ENCODE measurements at places on chromosomes 6 and 20. TPM values are rescaled to one million over a fixed set of nuclear protein-coding genes. Genes with fewer than 3 reads are reported as not detected.

Gene GPX5
- not detected for polyA plus RNA-seq

Gene LIN28B
- polyA plus RNA-seq: 8.8 TPM

Gene HLA-DQB1
- not detected for polyA plus RNA-seq

Gene RAET1G
- polyA plus RNA-seq: not detected

Gene GNAS
- 1,008 TPM for polyA plus RNA-seq

Gene IMPG1
- not detected for polyA plus RNA-seq

Gene C6orf58
- not detected for polyA plus RNA-seq

Gene ELOVL5
- 51.9 TPM for polyA plus RNA-seq

Gene MATN4
- 0.04 TPM for polyA plus RNA-seq

Gene IL17F
- not detected for polyA plus RNA-seq

Gene RAMACL
- 0.14 TPM for polyA plus RNA-seq

Gene ITCH
- polyA plus RNA-seq: 20.5 TPM

Gene GCNT2
- polyA plus RNA-seq: 11.8 TPM

Gene SYCP2L
- polyA plus RNA-seq: 0.37 TPM

Gene FAM209B
- polyA plus RNA-seq: 0.42 TPM

Gene EDEM2
- 33.1 TPM for polyA plus RNA-seq

Gene IBTK
- polyA plus RNA-seq: 17.8 TPM

Gene HLA-DPA1
- not detected for polyA plus RNA-seq

Gene CCDC28A
- 15.8 TPM for polyA plus RNA-seq

Gene FAXC
- 0.50 TPM for polyA plus RNA-seq

Gene MYCT1
- not detected for polyA plus RNA-seq

Gene HMGCLL1
- polyA plus RNA-seq: not detected

Gene DDX27
- polyA plus RNA-seq: 42.6 TPM

Gene KCNQ5
- not detected for polyA plus RNA-seq

Gene MEA1
- 76.6 TPM for polyA plus RNA-seq

Gene HRH3
- not detected for polyA plus RNA-seq

Gene CRYBG1
- 5.9 TPM for polyA plus RNA-seq

All from HepG2 (cell line).